Bronchial smooth muscle cell (primary cell): ENCODE measurements at places on chromosomes 16 and 17. TPM values are rescaled to one million over a fixed set of nuclear protein-coding genes. Genes with fewer than 3 reads are reported as not detected.

Gene ADAD2
- not detected in 2 replicates for total RNA-seq

Gene GFAP
- 0.16 and 0.17 TPM in 2 replicates for total RNA-seq

Gene KRTAP4-5
- not detected in 2 replicates for total RNA-seq

Gene WNT9B
- total RNA-seq = 0.32 TPM in 1 of 2 replicates, not detected in the other

Gene TMEM235
- total RNA-seq = 0.16 TPM in 1 of 2 replicates, not detected in the other

Gene CCL14
- not detected in 2 replicates for total RNA-seq

Gene SOCS1
- 6.0 and 9.8 TPM in 2 replicates for total RNA-seq
